ENCODE measurements at places on chromosomes 12 and 14.

DNA sequence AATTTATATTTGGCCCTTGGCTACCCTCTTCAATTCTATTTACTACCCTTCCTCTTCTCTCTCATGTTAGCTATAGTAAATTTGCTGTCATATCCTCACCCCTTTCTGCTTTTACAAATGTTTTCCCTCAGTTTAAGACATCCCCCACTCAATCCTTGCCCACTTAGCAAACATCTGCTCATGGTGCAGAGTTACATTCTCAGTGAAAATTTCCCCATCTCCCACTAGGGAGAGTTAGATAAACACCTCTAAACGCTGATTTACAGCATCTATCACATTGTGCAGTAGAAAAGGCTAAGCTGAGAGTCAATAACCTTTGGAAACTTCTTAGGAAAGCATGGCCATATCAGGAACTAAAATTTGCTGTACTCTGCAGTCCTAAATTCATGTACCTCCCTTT, 69.0 kb downstream of the DENND5B start:
- no peak for DNase-seq

DNA sequence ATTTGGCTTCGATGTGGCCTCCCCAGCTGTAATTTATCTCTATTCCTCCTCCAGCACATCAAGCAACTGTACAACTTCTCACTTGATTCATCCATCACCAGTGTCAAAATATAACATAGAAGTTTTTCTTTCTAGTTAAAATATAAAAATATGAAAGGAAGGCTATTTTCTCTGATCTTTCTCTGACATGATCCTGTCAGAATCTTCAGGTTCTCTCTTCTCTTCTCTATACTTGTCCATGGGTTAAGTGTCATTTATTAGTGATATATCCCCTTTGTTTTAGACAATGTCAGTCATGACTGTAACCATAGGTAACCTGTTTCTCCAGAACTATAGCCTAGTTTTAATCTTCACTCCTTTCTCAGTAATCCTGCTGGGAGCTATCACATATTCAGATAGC, 132.5 kb upstream of the G2E3 start:
- DNase-seq, result no peak

DNA sequence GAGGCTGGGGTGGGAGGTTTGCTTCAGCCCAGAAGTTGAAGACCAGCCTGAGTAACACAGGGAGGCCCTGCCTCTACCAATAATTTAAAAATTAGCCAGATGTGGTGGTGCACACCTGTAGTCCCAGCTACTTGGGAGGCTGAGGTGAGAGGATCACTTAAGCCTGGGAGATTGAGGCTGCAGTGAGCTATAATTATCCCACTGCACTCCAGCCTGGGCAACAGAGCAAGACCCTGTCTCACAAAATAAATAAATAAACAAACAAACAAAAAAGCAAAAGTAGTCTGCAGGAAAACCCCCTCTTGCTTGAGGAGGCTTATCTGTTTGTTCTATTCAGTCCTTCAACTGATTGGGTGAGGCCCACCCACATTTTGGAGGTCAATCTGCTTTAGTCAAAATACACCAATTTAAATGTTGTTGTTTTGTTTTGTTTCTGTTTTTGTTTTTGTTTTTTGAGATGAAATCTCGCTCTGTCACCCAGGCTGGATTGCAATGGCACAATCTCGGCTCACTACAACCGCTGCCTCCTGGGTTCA, 24.9 kb upstream of the TXNRD1 start:
- DNase-seq, result no peak

GRCh38 chr14:55689981-55690871, 110.2 kb downstream of the KTN1 start:
- DNase-seq, result no peak

DNA sequence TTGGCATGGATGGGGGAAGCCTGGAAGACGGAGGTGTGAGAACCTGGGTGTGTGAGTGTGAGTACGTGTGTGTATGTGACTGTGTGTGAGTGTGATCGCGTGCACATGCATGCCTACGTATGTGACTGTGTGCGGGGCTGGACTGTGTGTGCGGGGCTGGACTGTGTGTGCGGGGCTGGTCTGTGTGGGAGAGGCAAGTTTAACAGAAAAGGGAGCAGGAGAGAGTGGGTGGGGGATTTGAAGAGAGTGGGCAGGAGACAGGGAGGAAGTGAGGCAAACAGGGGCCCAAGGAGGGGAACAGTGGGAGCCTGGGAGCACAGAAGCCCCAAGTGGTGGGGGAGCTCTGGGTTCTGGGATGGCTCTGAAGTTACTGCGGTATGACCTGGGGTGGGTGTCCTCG, 103.7 kb upstream of the LHX5 start:
- DNase-seq, result no peak

DNA sequence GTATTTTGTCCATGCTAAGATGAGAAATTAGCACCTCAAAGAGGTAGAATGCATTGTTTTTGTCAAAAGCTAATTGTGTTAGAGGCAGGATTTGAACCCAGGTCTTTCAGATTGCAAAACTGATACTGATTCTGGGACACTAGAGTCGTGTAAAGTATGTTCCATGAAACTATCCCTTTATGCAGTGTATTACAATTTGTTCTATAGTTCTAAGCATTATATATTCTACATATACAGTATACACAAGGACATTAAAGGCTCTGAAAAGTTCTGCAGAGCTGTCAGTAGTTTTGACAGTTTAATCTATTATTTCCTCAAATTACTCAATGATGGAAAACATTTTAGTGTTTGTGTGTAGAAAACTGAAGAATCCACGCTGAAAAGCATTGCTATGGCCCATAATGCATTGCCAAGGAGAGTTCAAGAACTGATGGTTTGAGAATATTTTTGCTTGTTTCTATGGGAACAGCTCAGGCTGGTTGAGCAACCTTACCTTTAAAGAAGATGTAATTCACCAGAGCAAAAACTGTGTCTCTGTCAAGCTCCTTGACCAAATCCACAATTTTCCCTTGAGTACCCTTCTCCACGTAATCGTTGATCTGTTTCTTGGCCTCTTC, 6.2 kb downstream of the SERPINA1 start:
- DNase-seq, result no peak

DNA sequence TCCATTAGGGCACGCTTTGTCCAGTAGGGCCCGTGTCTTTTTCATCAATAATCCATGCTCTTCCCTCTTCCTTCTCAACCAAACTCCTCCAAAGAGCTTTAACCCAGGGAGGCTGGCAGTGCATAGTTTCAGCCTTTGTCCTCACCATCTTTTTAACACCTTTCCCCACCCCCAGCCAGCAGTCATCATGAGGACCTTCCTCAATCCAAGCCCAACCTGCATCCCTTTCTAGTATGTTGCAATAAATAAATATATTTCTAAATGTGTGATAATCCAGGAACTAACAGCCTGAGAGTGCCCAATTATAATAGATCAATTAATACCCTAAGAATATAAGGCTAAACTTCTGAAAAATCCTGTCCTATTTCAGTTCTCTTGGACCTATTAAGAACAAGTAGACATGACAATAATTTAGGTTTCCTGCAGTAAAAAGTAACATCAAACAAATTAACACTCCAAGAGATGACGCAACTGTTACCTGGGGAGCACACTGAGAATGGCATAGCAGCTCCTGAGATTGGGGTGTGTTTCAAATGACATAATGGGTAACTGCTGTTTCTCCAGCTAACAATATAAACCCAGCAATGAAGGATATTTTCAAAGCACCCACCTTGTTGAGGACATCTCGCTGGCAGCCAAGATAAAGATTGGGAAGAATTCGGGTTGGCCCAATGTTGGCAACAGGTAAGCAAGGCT, 62.6 kb downstream of the DUSP16 start:
- DNase-seq, result no peak

GRCh38 chr12:31482816-31483215, 108.1 kb downstream of the DENND5B start:
- no peak for DNase-seq

All from body of pancreas (tissue), 4 donors.